ENCODE measurements at places on chromosomes 13 and 19.
A peak's percentile ranks its signal among the peaks of the same experiment; 100 is the strongest.

DNA sequence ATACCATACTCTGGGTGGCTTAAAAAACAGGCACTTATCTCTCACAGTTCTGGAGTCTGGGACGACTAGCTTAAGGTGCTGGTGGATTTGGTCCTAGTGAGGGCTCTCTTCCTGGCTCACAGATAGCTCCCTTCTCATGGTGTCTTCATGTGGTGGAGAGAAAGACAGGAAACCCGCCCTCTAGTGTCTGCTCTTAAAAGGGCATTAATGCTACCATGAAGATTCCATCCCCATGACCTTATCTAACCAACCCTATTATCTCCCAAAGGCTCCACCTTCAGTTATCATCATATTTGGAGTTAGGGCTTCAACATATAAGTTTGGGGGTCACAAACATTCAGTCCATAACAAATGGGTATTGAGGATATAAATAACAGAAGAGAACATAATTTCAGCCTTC is 139.4 kb downstream of the HS6ST3 start:
- DNase-seq = peak; percentile 0

DNA sequence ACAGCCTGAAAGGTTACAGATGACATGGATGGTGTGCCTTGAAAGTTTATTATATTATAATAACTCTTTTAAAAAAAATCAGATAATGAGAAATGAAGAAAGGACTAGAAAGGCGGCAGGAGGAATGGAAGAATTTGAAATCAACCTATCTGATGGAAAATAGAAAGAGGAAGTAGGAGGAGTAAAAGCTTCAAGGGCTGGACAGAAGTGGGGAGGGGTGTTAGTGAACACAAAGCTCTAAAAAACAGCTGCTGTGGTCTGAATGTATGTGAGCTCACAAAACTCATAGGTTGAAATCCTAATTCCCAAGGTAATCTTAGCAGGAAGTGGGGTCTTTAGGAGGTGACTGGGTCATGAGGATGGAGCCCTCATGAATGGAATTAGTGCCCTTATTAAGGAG is 19.5 kb downstream of the CCDC70 start:
- no peak for DNase-seq

- DNase-seq = peak; percentile 6
Observed at GRCh38 chr13:37640499-37640898, 41.9 kb upstream of the POSTN start.

DNA sequence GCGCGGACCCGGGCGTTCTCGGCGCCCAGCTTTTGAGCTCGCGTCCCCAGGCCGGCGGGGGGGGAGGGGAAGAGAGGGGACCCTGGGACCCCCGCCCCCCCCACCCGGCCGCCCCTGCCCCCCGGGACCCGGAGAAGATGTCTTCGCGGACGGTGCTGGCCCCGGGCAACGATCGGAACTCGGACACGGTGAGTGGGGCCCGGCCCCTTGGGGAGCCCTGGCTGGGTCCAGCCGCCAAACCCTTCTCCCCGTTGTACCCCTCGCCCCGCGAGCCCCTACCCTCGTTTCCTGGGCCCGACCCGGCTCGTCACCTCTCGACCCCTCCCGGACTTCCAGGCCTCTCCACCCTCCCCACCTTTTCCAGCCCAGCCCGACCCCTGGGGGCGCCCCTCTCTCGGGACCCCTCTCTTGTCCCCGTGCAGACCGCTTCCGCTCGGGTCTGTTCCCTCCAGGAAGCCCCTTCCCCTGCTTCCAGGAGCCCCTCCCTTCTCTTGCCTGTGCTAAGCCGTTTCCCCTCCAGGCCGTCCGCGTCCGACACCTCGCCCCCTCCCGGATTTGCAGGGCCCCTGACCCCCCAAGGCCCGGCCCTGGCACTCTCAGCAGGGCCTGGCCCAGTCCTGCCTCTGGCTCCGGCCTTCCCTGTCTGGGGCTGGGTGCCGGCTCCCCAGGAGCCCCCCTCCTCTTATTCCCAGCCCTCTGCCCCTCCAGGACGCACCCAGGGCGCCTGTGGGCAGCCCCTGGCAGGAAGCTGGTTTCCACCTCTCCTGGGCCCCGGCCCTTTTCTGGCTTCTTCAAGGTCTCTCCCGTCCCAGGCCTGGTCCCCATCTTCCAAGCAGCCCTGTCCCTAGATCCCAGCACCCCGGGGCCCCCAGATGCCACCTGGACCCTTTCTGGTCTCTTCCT is 632 bp downstream of the MARK4 start:
- DNase-seq = no peak

- DNase-seq = no peak
Observed at GRCh38 chr13:113211774-113212173, 2.4 kb downstream of the CUL4A start.

DNA sequence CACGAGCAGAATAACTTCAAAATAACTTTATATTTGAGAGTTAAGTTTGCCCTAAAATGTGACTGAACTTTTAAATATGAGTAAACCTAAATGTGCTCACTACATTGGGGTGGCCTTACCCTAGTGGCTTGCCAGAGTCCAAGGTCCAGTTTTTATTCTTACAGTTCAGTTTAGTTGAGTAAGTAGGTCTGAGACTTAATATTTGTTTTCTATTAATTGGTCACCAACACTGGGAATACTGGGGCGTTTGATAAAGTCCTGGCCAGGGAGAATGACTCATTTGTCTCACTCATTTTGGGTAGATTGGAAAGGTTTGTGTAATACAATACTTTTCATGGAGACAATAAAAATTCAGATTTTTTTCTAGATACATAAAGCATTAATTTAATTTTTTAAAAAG is 127.8 kb upstream of the SPATA13 start:
- no peak for DNase-seq

DNA sequence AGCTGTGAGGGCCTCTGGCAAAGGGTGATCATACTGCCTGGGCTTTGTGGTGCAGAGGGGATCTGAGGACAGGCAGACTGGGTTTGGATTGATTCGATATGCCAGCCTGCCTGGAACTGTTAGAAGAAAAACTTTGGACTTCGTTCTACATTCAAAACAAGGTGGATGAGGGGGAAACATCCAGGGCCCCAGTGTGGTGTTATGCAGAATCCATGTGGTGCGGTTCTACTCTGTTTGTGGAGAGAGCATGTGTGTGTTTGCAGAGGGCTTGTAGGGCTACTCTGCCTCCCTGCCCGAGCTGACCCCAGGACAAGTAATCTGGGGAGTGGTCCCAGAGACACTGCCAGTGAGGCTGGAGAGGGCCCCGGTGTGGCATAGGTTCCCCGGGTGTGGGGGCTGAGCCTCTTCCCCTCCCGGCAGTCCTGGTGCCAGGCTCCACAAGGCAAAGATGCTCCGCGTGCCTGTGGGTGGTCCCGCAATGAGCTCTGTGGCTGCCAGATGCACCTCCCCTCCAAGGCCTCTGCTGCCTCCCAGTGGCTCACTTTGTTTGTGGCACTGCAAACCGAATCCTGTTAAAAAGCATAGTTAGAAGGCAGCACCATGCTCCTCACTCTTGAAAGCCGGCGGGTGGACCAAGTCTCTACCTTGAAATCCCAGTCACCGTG is 22.3 kb upstream of the TFDP1 start:
- peak; percentile 68 for DNase-seq

DNA sequence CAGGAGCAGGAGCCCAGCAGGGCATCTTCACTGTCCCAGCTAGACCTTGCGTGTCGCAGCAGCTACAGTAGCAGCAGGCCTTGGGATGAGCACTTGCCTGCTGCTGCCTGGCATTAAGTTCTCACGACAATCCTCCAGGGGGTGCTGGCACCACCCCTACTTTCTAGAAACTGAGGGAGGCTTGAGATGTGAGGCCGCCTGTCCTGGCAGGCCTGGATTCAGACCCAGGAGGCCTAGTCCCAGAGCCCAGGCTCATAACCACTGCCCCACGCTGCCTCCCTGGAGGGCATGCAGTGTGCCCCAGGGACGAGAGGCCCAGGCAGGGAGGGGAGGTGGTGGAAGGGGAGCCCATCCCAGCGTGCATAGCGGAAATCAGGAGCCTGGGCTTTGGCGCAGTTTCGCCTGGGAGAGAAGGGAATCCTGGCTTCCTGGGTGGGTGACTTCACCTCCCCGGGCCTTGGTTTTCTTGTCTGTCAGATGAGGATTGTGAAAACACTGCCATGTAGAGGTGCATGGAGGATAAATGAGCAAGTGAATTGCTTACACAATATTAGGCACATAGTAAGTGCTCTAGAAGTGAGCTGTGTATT is 26.1 kb downstream of the PPP5C start:
- peak; percentile 47 for DNase-seq

DNA sequence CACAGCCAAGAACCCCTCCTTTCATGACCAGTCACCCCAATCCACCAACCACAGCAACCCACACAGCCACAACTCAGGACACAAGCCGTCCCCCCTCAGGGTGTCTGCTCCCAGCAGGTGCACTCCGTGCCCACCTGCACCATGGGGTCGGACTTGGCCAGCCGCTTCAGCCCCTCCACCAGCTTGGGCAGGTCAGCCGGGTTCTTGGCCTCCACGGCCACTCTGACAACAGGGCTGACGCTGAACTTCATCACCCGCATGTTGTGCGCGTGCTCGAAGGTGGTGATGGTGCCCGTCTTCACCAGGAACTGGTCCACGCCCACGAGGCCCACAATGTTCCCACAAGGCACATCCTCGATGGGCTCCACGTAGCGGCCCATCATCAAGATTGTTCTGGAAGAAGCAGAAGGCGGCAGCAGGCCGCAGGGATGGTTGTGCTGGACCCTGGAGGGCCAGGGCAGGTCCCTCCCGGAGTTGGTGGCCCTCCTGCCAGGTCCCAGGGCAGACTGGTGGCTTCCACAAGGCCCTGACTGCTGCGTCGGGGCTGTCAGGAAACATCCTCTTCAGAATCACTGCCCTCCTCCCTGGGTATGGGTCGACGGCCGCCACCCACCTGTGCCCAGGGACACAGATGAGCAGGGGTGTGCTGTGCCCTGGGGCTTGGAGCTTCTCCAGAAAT is 5.5 kb downstream of the EEF2 start:
- no peak for DNase-seq

DNA sequence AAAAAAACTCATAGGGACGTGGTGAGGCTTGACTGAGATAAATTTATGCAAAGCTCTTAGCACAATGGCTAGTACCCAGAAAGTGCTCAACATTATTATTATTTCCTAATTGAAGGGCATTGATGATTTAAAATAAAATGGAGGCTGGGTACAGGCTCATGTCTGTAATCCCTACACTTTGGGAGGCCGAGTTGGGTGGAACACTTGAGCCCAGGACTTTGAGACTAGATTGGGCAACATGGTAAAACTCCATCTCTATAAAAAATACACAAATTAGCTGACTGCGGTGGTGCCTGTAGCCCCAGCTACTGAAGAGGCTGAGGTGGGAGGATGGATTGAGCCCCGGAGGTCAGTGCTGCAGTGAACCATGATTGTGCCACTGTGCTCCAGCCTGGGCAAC is 49.6 kb downstream of the LRCH1 start:
- DNase-seq = no peak
